Left lung (tissue), 14 donors: ENCODE measurements at places on chromosomes 2 and 18. TPM values are rescaled to one million over a fixed set of nuclear protein-coding genes. Genes with fewer than 3 reads are reported as not detected.

ASTL gene
- total RNA-seq = not detected

CDH7 gene
- not detected for total RNA-seq

IL18R1 gene
- 35.6 TPM for total RNA-seq

XDH gene
- total RNA-seq = 0.05 TPM

RBM44 gene
- total RNA-seq = 0.41 TPM

TMEM198 gene
- total RNA-seq = 3.5 TPM

PAX3 gene
- total RNA-seq = not detected

MAL gene
- 13.6 TPM for total RNA-seq

GPR45 gene
- total RNA-seq = not detected

EDAR gene
- not detected for total RNA-seq

SERPINB7 gene
- 0.32 TPM for total RNA-seq

STRN gene
- total RNA-seq = 27.3 TPM

POTEJ gene
- not detected for total RNA-seq
